NCI-H69 (cell line): ENCODE measurements at places on chromosomes 13 and 19.
A peak's percentile ranks its signal among the peaks of the same experiment; 100 is the strongest.

- DNase-seq = no peak
Observed at GRCh38 chr13:82720986-82721385, 1161.3 kb downstream of the SLITRK1 start.

GRCh38 chr13:27016875-27017274 lies 154.7 kb downstream of the USP12 start:
- no peak for DNase-seq

DNA sequence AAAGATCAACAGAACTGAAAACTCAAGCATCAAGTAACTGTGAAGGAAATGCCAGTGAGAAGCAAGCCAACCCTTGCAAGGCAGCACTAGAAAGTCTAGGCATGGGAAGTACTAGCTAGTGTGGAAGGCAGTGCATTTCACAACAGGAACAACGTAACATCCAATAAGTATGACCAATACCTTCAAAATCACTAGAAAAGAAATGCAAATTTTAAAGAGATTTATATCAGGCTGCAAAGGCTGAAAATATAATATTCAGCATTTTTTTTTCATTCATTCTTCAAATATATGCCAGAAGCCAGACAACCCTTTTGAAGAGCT lies 121.9 kb downstream of the DLEU7 start:
- DNase-seq = no peak

DNA sequence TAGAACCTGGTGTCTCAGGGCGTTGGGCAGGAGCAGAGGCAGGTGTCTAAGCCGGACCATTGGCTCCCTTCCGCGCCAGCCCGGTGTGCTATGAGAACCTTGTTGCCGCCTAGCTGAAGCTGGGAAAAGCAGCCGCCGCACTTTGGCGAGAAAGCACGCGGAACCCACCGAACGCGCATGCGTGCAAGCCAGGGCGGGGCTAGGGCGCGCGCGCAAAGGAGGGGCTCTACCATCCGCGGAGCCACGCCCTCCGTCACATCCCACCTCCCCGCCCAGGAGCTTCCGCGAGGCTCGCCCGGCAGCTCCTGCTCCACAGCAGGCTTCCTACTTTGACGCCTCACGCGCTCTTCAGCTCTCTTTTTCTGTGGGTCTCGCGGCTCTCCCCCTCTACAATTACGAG lies 51.3 kb downstream of the WDR87 start:
- no peak for DNase-seq

- no peak for DNase-seq
Observed at GRCh38 chr19:32540621-32541020, 40.4 kb upstream of the PDCD5 start.

GRCh38 chr19:37217480-37217774 lies 587 bp upstream of the ZNF383 start:
- no peak for DNase-seq

DNA sequence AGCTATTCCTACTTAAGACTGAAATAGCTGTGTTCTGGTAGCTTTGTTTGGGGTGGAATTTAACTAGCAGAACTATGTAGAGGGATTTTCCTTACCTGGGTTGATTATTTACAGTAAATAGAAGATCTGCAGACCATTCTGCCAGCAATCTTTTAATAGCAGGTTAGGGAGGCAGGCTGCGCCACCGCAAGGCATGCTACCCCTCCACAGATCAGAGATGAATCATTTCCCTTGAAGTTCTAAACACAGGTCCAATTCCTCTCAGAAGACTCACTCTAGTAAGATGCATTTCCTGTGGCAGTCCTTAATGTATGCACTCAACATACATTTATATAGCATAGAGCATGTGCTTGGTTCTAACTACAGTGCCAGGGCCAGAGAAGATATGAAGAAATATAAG lies 109.0 kb downstream of the TNFRSF19 start:
- no peak for DNase-seq

DNA sequence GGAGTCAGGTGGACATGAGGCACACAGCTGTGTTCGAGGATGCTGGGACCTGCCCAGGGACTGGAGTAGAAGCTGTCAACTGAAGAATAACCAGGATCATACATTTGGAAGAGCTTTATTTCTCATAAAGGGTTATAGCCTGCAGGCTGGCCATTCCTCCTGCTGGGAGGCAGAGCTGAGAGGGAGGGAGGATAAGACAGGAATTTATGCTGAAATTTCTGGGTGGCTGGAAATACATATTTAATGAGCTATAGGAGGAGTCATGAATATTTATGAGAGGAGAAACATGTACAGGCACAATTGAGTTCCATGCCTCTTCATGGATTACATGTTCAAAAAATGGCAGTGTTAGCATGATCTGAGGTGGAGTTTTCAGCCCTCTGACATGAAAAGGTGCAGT lies 151.9 kb downstream of the SHISA2 start:
- no peak for DNase-seq

DNA sequence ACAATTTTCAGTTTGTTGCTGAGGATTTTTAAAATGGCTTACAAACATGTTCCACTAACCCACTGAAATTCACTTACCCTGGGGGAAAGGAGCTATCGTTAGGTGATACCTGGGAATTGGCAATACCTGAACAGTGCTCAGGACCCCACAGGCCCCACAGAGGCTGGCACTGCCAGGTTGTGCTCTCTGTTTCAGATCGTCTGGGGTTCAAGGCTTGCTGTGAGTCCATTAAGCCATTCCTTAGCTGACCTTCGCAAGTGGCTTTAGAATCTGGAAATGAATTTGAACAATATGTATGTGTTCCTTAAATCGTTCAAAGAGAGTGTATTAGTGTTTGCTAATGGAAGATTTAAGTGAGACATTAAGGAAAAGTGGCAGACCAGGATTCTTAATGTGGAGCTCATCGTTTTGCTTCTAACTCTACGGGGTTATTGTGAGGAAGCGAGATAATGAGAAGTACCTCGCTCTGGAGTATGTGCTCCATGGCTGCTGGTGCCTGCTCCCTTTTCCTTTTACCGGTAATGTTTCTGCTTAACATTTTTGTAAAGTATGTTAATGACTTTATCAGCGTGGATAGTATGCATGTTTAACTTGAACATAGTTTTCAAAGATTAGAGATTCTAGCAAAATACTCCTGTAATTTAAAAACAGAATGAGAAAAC lies 13.6 kb downstream of the KLF5 start:
- no peak for DNase-seq

- DNase-seq = no peak
Observed at GRCh38 chr19:7242601-7243258, 51.5 kb downstream of the INSR start.

- no peak for DNase-seq
Observed at GRCh38 chr19:3372413-3372812, 6.0 kb downstream of the NFIC start.

- peak; percentile 56 for DNase-seq
Observed at GRCh38 chr19:48421548-48421947, 24.2 kb upstream of the GRWD1 start.

DNA sequence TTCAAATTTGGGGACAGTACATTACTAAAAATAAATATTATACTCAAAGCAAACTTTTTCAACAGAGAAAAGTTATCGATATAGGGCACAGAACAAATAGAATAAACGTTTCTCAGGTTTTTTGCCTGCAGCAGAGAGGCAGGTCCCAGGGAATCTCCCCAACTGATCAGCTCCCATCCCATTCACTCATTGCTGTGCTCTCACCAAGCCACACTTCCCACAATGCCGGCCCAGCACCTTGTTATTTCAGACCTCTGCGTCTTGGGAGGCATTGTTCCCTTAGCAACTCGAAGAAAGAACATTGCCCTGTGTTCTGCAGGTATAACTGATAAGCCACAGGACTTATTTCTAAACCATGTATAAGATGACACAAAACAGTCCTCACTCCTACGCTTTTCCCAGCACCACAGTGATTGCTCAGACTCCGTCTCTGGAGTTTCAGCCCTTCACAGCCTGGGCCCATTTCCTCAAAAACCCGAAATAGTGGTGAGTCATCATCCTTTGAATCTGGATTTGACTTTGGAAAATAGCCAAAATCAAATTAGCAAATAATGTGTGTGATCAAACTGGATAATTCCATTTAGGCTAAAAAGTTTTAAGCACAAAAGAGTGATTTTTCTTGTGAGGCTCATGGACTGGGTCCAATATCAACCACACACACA lies 100.4 kb downstream of the DCLK1 start:
- DNase-seq = peak; percentile 15

GRCh38 chr13:43269037-43269481 lies 245.7 kb downstream of the DNAJC15 start:
- peak; percentile 35 for DNase-seq

GRCh38 chr19:53193535-53194222 lies 521 bp upstream of the ZNF665 start:
- no peak for DNase-seq

DNA sequence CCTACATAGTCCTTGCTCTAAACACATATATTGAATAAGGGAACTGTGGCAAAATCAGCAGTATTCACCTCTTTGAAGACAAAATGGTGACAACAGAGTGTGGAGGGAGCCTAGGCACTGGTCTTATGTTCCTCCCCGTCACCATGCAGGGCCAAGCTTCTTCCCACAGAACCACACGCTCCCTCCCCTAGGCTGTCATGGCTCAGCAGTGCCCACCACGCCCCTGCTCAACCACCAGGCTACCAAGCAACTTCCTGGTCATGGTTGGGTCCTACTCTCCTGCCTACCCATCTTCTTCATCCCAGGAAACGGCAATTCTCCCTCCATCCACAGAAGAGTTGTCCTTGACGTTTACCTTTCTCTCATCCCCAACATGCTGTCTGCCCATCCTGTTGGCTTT lies 126.1 kb downstream of the CRYL1 start:
- no peak for DNase-seq

DNA sequence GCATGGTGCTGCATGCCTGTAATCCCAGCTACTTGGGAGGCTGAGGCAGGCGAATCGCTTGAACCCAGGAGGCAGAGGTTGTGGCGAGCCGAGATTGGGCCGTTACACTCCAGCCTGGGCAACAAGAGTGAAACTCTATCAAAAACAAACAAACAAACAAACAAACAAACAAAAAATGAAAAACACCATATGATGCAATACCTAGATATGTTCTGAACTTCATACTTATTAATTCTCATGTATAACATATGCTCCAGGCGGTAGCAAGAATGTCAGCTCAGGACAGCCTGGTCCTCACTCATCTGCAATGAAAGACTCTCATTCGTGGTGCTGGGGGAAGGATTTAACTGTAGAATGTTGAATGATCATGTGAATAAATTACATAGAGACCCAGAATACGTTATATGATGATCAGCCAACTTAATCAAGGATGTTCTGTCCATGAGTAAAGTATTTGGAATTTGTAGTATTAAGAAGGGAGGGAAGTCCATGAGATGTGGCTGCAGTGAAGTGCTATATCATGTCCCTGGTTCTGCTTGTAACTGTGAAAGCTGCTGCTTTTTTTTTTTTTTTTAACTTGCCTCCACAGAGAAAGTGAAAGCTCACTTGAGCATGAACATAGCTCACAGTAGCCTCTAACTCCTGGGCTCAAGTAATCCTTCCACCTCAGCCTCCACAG lies 206.8 kb downstream of the UQCRFS1 start:
- DNase-seq = no peak

DNA sequence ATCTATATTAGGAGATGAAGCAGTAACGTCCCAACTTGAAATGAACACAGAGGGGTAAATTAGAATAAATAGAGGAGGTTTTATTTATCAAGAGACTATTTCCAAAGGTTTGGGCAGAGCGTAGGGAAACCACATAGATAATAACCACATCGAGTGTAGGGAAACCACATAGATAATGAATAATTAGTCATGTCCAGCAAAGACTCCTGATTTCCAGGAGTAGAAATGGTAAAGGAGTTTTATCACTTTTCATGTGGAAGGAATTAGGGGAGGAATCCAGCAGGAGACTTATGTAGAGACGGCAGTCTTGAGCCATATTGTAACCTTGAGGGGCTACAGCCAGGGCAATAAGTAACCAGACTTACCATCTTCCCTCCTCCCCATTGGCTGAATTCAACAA lies 136.3 kb upstream of the CSNK1A1L start:
- DNase-seq = no peak
